CD4-positive, alpha-beta T cell treated with Interleukin-4 for 1 hour (primary cell): ENCODE measurements at places on chromosomes 6 and 20.

GRCh38 chr6:105733556-105734162 lies 330.8 kb upstream of the PREP start:
- DNase-seq, result no peak

DNA sequence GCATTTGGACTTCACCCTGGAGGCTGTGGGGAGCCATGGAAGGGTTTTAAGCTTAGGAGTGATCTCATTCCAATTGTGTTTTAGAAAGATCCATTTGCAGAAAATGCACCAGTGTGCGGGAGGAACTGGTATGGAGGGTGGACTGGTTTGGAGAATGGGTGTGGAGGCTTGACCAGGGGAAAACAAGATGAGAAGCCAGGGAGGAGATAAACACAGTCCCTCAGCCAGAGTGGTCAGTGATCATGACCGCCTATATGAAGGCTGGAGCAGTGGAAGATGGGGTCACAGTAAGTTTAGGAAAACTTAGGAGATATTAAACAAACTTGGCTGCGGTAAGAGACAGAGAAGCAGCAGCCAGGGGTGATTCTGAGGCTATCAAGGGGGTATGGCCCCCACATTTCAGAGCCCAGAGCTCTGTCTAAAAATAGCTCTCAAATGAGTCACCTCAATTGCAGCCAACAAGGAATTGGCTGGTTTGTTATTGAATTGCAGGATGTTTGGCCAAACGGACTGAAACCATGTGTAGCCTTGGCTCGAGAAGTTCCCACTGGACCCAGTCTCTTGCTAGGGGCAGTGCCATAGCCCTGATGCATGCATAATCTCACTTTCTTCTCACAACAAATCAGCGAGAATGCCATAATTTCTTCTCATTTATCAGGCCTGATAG lies 159.9 kb upstream of the TOP1 start:
- no peak for DNase-seq

GRCh38 chr6:123000244-123000770 lies 4.3 kb downstream of the CLVS2 start:
- DNase-seq, result no peak

DNA sequence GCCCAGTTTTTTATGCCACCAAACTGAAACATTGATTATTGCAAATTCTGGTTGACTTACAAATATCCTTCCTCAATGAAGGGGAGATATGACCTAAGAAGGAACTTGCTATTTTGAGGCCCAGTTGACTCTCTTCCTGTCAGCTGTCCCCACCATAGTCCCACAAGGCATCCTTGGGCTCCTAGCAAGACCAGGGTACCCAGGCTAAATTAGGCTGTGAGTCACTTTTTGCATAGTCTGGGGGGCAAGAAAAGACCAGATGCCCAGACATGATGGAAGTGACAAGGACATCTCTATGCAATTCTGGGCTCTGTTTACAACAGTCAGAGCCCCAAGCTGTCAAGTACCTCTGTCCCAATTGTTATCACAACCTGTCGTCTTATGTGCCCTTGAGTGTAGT lies 31.8 kb upstream of the MAFB start:
- no peak for DNase-seq

GRCh38 chr6:97591955-97592354 lies 308.9 kb upstream of the MMS22L start:
- DNase-seq, result no peak

DNA sequence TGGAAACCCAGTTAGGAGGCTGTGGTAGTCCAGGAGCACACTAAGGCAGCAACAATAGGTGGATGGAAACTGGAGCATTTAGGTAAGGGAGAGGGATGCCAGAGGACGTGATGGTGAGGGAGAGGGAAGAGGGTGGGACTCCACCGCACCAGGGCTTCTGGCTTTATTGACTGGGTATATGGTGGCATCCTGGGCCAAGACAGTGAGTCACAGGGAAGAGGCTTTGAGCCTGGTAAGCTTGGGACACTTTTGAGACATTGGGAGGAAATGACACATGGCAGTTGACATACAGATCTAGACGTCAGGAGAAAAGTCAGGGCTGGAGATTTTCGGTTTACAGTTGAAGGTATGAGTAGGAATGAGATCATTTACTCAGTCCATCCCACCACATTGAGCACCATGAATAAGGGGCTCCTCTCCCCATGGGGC lies 14.9 kb downstream of the NT5E start:
- peak; percentile 22 for DNase-seq

DNA sequence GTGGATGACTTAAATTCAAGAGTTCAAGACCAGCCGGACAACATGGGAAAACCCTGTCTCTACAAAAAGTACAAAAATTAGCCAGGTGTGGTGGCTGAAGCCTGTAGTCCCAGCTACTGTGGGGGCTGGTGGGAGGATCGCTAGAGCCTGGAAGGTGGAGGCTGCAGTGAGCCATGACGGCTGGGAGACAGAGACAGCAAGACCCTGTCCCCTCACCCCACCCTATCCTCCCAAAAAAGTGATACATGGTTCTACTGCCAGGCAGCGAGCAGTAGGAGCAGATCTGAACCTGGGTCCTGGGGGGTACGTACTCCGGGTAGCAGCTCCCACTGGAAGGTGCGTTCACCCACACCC lies 2.2 kb downstream of the PSMA7 start:
- no peak for DNase-seq

DNA sequence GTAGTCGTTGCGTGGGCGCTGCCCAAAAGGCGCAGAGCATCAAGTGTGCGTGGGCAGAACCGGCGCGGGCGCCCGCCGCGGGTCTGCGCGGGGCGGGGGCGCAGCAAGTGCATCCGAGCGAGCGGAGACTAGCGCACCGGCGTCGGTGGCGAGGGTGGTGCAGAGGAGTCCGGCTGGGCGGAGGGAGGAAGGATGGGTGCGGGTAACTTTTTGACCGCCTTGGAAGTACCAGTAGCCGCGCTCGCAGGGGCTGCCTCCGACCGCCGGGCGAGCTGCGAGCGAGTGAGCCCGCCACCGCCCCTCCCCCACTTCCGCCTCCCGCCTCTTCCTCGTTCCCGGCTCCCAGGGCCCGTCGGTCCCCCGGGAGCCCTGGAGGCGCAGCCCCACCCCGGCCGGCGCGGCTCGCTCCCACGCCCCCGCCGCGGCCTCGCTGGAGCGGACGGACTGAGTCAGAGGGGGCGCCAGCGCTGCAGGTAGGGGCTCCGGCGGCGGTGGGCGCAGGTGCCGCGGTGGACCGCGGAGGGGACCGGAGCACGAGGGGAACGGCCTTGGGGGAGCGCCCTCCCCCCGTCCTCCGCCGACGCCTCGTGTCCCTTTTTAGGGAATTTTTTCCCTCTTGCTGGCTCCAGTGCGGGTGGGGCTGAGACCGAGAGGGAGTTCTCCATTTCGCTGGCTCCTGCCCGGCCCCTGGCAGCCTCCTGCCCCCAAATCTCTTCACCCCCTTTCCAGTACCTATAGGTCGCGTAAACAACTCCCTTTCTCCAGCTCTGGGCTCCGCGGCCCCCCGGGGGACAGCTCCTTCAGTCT lies 1.6 kb upstream of the DBNDD2 start:
- DNase-seq, result peak; percentile 29

GRCh38 chr6:124873066-124873410 lies 89.2 kb upstream of the RNF217 start:
- DNase-seq, result no peak
